ENCODE measurements at places on chromosomes 12 and 14.

GRCh38 chr14:93691042-93691780, 97.1 kb downstream of the PRIMA1 start:
- no peak for DNase-seq

DNA sequence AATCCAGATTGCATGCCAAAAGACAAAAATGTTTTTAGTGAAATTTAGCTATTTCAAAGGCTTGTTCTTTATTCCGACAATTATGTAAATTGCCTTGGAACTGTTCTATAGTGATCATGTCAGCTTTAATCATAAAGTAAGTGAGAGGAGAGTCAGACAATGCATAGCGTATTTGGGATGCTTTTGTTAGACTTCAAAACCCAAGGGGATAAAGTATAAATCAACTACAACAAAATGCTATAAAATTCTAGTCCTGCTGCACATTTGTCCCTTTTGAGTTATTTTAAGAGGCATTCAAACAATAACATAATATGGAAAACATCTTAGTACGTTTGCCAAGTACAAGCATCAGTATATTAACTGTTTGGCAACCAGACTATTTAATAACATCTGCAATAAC, 11.3 kb downstream of the RTRAF start:
- no peak for DNase-seq

- DNase-seq: no peak
Observed at GRCh38 chr14:105532735-105533141, 6.4 kb downstream of the TMEM121 start.

DNA sequence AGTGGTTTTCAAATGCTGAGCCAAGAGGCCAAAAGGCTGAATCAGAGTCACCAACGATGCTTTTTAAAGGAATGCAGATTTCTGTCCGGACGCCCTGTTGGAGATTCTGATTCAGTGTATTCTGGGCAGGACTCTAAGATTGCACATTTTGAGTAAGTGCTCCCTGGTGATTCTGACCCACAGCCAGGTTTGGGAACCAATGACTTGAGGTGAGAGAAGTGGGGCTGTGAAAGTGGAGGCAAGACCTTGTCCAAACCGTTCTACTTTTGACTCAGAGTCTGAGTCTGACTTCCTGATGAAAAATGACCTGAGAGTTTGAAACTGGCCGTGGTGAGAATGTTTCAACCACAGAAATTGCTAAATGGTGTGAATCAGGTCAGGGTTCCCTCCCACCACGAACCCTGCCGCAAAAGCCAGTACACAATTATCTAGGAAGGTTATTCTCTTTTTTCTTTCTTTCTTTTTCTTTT, 90.2 kb downstream of the NTN4 start:
- peak; percentile 77 for DNase-seq

DNA sequence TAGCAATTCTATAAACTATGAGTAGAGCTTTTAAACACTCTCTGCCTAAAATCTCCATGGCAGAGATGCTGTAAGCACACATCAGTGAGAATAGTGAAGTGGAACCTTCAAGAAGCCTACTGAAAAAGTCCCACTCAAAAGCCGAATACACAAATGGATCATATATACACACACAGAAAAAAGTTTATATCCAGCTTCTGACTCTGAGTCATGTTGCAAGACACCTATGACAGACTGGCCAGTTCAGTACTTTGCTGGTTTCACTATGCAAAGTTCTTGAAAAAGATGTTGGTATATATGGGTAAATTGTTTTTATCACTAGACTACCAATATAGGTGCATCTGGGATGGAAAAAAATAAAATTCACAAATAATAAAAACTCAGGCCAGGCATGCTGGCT, 126.1 kb downstream of the KCNK10 start:
- no peak for DNase-seq

GRCh38 chr14:90344331-90345238, 12.8 kb upstream of the NRDE2 start:
- DNase-seq: no peak
